ENCODE measurements at places on chromosomes 12 and 14. TPM values are rescaled to one million over a fixed set of nuclear protein-coding genes. Genes with fewer than 3 reads are reported as not detected.

DNA sequence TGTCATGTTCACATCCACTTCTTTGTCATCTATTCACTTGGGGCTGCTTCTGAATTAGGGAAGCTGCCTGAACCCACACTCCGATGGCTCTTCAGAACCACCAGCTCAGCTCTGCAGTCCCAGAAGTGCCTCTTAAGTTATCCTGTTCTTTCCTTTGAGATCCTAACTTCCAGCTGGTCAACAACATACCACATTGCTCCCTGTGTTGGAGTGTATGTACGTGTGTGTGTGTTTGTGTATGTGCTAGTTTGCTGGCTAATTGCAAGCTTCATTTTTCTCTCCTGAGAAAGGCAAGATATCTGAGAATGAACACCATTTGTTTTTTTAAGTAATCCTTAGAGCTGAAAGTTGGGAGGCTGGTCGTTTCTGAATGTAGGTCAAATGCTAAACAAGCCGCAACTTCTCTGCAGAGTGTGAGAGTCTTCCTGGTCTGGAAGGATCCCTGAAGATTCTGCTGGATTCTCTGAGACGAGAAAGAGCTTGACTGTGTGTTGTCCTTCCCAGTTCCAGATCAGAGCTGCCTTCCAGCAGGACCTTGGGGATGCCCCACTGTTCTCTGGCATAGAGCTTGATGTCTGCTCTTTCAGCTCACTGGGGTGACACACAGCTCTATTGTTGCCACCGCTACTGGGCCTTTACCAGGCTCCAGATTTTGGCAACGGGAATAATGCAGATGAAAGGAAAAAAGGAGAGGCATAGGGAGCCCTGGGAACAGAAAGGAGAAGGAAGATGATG is 839 bp downstream of the GSG1 start:
- DNase-seq = peak; percentile 49

GRCh38 chr14:105488781-105489541 is 2.1 kb upstream of the TEDC1 start:
- no peak for DNase-seq

DNA sequence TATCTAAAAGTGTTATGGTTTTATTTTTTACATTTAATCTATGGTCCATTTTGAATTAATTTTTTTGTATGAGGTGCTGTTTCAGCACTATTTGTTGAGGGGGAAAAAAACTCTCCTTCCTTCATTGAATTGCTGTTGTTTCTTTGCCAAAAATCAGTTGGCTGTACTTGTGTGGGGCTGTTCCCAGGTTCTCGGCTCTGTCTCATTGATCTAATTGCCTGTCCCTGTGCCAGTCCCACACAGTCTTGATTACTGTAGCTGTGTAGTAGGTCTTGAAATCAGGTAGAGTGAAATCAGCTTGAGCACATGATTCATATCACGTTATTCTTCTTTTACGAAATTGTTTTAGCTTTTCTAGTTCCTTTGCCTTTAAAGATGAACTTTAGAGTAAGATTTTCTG is 109.7 kb downstream of the ADGRD1 start:
- DNase-seq = peak; percentile 78

DNA sequence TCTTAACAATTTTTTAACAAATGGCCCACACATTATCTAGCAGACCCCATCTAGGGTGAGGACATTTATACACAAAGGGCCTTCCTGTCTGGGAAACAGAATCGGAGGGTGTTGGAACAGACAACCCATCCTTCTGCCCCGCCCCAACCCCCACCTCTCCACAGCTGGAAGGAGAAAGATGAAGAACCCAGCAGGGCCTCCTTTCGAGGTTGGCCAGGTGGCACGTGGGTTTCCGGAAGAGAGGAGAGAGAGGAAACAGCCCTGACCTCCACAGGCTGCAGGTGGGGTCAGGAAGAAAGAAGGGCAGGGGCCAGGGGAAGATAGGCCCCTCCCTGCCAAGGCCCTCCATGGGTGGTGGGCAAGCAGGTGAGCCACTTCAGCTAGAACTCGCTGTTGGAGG is 57.2 kb downstream of the LRRC74A start:
- DNase-seq = no peak

DNA sequence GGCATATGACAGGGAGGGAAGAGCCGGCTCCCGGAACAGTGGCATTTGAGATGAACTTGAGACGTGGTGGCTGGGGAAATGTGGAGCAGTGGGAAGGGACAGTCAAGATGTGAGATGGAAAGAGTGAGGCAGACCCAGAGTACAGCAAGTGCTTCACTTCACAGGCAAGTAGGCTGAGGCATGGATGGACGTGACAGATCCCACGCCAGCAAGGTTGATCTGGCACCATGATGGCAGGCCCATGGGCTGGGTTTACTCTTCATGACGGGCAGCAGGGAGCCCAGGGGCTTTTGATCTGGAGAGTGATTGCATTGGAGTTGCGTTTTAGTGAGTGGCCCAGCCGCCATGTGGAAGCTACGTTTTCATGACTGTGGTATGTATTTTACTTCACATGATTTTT is 17.9 kb upstream of the EML1 start:
- DNase-seq = no peak

REM2 gene
- 2.1 TPM for total RNA-seq

Data from spinal cord (tissue), 10 donors.